D341Med (cell line): ENCODE measurements at places on chromosomes 2 and 18.
A peak's percentile ranks its signal among the peaks of the same experiment; 100 is the strongest.

- DNase-seq, result no peak
Measured at GRCh38 chr2:232714969-232715368, 17.8 kb downstream of the GIGYF2 start.

GRCh38 chr18:76435316-76435989 lies 59.6 kb downstream of the ZNF516 start:
- peak; percentile 57 for DNase-seq

DNA sequence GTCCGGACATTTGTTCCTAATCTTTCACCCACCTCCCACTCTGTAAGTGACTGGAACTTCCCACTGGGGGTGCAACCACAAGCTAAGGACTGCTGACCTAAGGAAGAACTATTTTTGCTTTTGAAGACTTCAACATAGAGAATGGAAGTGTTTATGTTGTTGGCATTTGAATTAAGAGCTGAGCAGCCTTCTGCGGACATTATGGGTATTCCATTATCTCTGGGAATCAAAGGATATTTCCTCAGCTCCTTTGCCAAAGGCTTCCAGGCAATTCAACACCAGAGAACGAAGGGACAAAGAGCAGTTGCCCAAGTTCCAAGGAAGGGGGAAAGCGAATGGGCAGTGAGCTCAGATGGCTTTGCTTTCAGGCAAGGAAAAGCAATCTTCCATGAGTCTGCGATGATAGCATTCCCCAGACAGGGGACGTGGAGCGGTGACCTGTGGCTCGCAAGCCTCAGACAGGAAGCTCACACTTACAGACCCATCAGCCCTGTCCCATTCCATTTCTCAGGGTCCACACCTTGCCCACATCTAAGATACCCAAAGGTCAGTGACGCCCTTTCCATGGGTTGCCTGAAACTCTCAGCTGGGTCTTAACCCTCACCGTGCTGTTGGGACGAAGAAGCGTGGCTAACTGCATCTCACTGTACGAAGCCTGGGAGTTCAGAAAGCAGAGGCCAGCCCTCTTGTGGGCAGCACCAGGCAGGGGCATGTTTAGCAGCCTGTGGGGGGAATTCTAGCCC lies 116.8 kb downstream of the COPS8 start:
- no peak for DNase-seq

DNA sequence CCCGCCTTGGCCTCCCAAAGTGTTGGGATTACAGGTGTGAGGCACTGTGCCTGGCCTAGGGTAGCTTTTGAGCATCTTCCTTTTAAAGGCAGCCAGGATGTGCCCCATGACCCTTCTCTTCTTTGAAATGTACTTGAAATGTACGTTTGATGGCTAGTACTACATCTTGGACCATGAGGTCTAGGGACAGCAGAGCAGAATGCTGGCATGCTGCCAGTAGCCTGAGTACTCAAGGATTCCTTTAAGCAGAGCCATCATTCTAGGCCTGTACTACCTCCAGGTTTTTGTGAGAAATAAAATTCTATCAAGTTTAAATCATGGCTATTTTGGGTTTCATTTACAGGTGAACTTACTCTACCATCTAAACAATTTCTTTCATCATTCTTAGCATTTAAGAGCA lies 2.9 kb upstream of the EML6 start:
- no peak for DNase-seq

DNA sequence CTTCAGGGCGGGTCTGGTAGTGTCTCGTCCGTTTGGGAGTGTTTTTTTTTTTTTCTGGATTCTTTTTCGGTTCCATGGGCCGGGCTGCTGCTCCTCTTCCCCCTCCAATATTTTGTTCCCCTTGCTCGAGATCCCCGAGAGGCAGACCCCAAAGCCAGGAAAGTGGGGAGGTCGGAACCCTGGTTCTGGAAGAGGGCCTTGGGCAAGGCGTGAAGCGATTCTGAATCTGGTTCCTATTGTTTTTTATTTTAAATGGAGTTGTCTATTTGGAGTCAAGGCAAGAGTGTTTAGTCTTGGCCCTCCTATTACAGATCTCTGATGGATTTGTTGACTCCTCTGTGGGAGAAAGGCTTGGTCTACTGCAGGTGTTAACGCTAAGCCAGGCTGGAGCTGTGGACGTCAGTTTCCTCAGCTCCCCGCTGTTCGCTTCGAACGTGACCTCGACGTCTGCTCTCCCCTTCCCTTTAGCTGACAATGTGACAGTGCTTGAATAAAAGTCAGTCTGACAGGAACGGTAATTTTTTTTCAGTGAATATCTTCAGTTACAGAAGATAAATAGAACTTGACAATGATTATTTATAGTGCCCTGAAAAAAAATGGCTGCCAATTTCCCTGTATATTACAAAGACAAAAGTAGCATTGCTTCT lies 683 bp upstream of the DNAJC27 start:
- peak; percentile 38 for DNase-seq

DNA sequence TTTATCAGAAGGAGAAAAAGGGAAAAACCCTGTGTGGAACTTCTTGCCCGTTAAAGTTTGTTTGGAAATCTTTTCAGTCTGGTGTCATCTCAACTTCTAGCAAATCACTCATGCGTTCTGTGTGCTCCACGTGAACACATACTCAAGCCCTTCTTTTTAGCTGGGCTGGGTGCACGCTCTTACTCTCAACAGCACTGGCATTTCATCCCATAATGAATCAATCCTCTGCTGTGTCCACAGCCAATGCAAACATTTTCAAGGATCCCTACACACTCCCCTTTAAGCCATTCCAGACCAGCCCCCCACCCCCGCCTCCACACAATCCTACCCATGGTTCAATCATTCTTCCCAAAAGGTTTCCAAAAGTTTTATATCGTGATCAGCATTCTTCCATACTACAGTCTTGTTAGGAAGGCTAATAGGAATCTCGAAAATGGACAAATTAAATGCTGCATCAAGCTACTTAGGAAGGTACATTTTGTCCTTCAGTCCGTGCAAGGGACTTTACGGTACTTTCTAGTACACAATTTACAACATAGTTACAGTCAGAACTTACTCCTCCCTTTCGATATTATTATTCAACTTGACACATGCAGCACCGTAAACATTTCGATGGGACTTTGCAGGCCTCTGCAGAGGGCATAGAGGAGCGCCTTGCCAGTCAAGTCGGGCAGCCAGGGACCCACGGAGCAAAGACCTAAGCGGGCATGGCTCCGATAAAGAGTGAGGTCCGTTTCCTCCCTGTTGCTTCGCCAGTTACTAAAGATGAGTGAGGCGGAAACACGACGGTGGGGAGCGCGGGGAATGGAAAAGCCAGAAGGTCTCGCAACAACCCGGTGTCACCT lies 1.4 kb downstream of the PTGR3 start:
- DNase-seq, result no peak

- DNase-seq, result no peak
Measured at GRCh38 chr2:143730155-143730952, 601.1 kb downstream of the ARHGAP15 start.

GRCh38 chr2:189876271-189876670 lies 92.0 kb downstream of the PMS1 start:
- DNase-seq, result no peak

DNA sequence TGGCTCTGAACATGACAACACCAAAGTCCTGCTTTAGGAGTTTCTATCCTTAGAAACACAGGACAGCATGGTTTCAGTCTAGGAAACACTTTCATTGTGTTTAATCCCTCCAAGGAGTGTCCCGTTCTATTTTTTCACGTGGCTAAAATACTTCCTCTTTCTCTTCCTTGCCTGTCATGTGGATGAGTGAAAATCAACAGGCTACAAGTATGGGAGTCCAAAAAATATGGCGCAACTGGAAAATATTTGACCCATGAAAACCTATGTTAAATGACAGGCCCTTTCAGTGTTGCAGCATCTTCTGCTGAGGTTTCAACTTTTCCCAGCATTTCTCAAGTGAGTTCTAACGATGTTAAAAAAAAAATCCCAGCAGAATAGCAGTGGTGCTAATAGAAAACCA lies 146.3 kb downstream of the LAMA3 start:
- DNase-seq, result no peak

GRCh38 chr2:167144179-167144898 lies 256.1 kb downstream of the XIRP2 start:
- no peak for DNase-seq

DNA sequence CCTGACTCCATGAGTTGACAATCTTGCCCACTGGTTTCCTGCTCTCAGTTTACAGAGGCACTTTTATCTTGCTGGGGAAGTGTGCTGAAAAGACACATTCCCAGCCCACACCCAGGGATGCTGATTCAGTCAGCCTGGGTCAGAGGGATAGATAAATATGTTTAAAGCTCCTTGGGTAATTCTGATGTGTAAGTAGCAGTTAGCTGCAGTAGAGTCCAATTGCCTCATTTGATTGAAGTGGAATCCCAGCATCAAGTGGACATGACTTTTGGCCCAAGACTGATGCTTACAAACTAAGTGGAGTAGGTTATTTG lies 29.4 kb downstream of the PSD4 start:
- DNase-seq, result no peak

DNA sequence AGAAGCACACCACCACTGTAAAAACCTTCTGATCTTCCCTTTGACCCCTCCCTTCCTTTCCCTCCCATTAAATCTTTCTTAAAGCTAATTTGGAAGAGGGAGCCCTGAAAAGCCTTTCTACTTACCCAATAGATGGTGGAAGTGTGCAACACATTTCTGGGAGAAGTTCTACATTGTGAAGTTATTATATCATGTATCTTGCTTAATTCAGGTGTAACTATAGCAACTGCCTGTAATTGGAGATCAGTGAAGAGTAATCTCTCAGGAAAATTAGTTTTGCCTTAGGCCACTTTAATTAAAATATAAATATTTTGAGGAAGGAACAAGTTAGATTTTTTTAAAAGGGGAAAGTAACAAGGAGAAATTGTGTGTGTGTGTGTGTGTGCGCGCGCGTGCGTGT lies 266.0 kb downstream of the SH3BP4 start:
- DNase-seq, result no peak

- DNase-seq, result no peak
Measured at GRCh38 chr2:62227386-62228075, 31.6 kb downstream of the B3GNT2 start.
